ENCODE measurements at places on chromosomes 4 and X. TPM values are rescaled to one million over a fixed set of nuclear protein-coding genes. Genes with fewer than 3 reads are reported as not detected.

DNA sequence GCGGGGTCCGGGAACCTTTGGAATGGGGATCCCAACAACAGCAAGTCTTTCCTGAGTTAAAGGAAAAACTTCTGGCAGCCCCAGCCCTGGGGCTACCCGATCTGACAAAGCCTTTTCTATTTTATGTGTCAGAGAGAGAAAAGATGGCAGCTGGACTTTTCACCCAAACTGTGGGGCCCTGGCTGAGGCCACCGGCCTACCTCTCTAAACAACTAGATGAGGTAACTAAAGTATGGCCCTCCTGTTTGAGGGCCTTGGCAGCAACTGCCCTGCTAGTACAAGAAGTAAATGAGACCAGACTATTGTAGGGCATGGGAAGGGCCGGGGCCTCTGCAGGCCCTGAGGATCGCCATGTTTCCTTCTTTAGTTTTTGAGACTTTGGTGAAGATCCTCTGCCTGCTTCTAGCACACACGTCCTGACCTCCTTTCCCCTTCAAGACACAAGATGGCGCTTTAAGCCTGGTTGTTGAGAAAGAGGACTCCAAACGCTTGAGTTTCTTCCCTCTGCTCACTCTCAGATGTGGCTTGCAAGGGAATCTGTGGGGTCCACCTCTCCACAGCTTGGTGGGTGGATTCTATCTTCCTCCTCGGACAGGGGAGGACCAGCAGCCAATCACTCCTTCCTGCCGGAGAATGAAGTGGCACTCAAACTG, 18.5 kb upstream of the DRD5 start:
- DNase-seq: peak; percentile 68

DNA sequence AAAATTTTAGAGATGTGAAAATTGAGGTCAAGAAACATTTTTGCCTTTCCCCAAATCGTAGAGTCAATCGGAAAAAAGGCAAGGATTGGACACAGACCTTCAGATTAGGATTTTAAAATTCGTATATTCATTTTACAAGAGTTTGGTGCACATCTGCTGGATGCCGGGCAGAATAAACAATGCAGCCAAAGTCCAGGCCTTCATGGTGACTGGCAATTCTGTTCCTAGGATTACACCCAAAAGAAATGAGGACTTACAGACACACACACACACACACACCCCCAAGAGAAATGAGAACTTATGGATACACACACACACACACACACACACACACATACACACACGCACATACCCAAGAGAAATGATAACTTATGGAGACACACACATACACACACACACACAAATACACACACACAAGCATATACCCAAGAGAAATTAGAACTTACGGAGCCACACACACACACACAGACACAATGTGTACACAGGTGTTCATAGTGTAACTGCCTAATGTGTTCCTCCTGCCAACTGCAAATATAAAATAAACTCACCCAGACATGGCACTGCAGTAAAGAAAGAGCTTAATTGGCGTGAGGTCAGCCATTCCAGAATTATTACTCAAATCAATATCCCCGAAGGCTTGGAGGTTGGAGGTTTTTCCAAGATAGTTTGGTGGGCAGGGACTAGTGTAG, 165.7 kb upstream of the STS start:
- no peak for DNase-seq

GRCh38 chr4:152997771-152998487, 61.8 kb downstream of the FHDC1 start:
- DNase-seq: peak; percentile 99

CT45A5 gene
- total RNA-seq: not detected

- no peak for DNase-seq
Measured at GRCh38 chr4:77248805-77249204, 91.8 kb downstream of the CCNG2 start.

GRCh38 chrX:121258545-121258944, 211.1 kb downstream of the GLUD2 start:
- DNase-seq: no peak

TMEM31 gene
- total RNA-seq: not detected

- DNase-seq: no peak
Measured at GRCh38 chrX:129749069-129749468, 10.3 kb downstream of the XPNPEP2 start.

TRPC5OS gene
- not detected for total RNA-seq

DNA sequence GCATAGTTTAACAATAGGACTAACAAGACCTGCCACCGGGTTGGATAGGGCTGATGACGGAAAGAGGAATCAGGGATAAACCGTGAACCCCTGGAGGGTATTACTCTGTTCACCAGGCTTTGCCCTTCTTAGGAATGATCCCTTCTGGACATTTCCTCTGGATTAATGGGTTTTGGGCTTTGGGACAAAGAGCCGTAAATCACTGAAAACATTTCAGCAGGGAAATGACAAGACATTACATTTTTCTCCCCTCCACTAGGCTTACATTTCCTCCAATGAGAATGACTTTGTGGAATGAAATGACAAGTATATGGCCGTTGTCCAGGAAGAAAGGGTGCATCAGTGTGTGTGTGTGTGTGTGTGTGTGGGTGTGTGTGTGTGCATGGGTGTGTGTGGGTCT, 25.9 kb upstream of the RBPJ start:
- DNase-seq: no peak

DNA sequence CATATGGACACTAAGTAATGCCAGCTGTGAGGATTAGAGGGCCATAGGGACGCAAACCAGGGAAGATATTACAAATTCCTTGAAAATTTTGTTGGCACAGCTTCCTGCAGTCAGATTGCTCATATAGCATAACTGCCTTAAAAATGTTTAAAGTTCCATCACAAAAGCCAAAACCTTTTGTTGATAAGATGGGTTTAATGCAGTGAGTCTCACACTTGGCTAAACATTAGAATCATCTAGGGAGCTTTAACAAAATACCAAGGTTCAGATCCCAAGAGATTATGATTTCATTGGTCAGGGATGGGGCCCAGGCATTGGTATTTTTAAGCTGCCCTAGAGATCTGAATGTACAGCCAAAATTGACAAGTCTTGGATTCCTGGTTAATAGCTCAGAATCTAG, 376.5 kb upstream of the MAD2L1 start:
- DNase-seq: no peak

GRCh38 chr4:39931441-39931901, 46.2 kb downstream of the PDS5A start:
- DNase-seq: no peak

DNA sequence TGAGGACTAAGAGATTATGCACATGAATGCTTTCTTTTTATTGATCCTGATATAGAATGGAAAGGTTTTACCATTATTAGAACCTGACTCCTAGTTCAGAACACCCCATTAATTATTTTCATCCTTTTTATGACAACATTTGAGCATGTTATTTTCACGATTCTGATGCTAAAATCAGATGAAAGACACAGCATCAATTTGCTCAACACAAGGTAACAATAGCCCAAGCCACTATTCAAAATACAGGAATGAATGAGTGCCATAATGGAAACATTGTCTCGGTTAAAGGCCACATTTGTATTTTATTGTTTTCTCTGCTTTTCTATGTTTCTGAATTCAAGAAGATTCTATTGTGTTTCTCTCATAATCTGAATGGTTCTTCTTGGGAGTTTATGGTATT, 126.3 kb upstream of the POF1B start:
- no peak for DNase-seq

GRCh38 chr4:86033171-86033570, 326.7 kb downstream of the MAPK10 start:
- DNase-seq: no peak

TXK gene
- 0.17 TPM for total RNA-seq

DNA sequence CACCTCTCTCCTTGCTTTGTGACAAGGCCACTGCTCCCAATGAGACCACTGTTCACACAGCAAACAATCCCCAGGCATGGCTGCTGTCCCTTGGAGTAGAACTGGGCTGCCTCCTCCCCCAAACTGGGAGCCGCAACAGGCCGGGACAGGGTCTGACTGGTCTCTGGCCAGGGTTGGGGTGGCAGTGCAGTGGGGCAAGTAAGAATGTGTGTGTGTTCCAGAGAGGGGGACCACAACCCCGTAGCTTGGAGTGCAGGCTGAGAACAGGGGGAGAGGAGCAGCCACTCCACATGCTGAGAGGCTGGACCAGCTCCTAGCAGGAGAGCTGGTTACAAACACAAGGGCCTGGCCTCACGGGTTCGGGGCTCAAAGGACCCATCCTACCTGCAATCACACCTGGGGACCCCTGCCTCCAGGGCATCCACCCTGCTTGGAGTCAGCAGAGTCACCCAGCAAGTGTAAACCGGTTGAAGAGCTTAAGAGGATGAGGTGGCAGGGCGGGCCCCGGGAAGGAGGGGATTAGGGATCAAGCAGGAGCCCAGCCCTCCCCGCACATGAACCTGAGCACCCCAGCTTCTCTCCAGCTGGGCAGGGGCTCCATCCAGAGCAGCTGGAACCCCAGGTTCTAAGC, 3.8 kb upstream of the ZNF185 start:
- DNase-seq: no peak

- DNase-seq: peak; percentile 78
Measured at GRCh38 chr4:85318415-85318814, 156.5 kb upstream of the ARHGAP24 start.

- peak; percentile 83 for DNase-seq
Measured at GRCh38 chrX:44068043-44068442, 94.9 kb upstream of the NDP start.

GRCh38 chr4:118973295-118973694, 84.6 kb downstream of the SYNPO2 start:
- no peak for DNase-seq

KLHL4 gene
- 0.64 TPM for total RNA-seq

DNA sequence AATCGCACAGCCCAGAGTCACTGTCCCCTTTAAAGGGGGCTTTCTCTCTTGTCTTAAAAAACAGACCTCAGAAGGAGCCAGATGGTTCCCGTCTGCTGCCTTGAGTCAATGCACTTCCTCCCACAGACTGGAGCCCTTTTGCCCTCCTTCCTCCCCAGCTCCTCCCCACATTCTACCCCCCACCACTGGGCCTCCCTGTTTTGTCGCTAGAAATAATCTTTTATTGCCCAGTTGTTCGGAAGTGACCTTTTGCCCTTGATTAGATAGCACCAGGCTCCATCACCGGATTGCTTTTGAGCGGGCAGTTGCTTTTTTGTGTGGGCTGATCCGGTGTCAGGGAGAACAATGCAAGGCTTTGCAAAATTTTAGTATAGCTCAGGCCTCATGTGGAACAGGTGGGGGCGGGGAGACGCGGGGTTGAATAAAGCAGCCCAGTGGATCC, 47.7 kb downstream of the SPRY1 start:
- no peak for DNase-seq

PPP2R2C gene
- total RNA-seq: 0.24 TPM

RAB40A gene
- total RNA-seq: 0.19 TPM

DNA sequence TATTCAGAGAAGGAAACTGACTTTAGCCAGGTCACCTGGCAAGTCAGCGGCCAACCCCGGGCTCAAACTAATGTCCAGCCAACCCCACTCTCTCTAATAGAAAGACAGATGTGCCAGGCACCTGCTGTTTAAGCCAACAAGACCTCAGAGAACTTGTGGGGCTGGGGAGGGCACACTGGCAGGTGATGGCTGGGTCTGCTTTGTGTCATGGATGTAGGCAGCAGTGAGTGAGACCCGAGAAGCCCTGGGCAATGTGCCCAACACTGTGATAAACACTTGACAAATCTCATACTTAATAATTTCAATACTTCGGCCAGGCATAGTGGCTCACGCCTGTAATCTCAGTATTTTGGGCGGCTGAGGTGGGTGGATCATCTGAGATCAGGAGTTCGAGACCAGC, 9.0 kb upstream of the CD99L2 start:
- DNase-seq: no peak

Measured in mammary epithelial cell (primary cell).